ENCODE measurements at places on chromosomes 1 and 21.
A peak's percentile ranks its signal among the peaks of the same experiment; 100 is the strongest.

DNA sequence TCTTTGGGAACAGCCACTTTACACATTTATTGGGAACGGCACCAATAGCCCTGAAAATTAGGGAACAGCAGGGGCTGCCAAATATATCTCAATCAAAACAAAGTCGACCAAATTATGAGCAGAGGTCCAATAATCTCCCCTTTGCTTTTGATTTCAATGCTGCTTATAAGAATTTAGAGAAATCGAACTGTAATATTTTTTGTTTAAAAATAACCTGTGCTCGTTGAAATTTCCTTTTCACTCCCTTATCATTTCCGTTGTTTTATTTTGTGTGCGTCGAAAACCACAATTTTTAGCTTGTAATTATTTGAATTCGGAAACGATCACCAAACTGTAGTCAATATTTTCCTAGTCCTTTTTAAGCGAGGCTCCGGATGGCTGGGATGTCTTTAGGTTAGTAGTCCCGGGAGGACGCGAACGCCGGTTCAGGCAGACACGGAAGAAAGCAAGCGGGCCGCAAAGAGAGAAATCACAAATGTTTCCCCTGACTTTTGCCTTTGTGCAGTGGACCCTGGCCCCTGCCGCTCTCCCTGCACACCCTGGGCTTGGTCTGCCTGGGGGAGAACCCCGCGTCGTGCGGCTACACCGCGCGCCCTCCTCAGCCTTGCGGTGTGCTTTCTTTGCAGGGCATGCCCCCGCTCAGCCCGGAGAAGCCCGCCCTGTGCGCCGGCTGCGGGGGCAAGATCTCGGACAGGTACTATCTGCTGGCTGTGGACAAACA, 2.3 kb downstream of the LHX9 start:
- DNase-seq = no peak

- DNase-seq = peak; percentile 67
Observed at GRCh38 chr1:31127266-31127665, 61.7 kb upstream of the PUM1 start.

GRCh38 chr1:41428738-41429640, 55.5 kb downstream of the EDN2 start:
- DNase-seq = no peak

GRCh38 chr1:193850745-193851144, 664.3 kb upstream of the B3GALT2 start:
- no peak for DNase-seq

GRCh38 chr21:34589511-34590282, 25.2 kb downstream of the RCAN1 start:
- no peak for DNase-seq

DNA sequence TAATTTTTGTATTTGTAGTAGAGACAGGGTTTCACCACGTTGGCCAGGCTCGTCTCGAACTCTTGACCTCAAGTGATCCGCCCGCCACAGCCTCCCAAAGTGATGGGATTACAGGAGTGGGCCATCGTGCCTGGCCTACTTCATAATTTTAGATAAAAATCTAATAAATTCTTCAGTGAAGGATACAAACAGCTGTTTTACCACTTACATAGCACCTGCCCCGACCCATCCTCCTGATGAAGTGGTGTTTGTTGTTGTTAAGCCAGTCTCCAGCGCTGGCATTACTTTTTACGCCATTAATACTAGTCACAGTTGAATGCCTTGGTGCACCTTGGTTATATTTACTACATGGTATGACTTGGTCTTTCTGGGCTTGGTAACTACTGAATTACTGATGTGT, 12.3 kb upstream of the RAP1GAP start:
- no peak for DNase-seq

- peak; percentile 48 for DNase-seq
Observed at GRCh38 chr1:209659909-209660308, 7.7 kb upstream of the LAMB3 start.

- no peak for DNase-seq
Observed at GRCh38 chr1:31368611-31369107, 4.2 kb downstream of the FABP3 start.

- DNase-seq = no peak
Observed at GRCh38 chr1:4549930-4550329, 104.5 kb upstream of the AJAP1 start.

Data from fibroblast of pulmonary artery (primary cell).